RCC 7860 (cell line): ENCODE measurements at places on chromosomes 16 and 17.

DNA sequence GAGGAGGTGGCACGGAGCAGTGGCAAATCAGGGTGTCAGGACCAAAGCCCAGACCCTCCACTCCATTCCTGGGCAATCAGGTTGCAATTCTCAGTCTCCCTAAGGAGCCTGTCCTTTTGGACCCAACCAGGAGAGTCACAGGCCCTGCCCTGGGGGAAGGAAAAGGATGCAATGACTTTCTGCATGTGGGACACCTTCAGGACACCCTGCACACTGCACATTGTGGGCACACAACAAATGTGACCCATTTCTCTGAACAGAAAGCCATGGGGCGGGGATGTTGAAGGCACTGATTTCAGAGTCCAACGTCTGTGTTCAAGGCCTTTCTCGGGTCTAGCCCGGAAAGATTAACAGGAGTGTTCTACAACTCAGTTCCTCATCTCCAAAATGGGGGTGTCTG is 286.2 kb upstream of the FOXF1 start:
- DNase-seq = no peak

- peak; percentile 5 for DNase-seq
Observed at GRCh38 chr17:1143573-1143972, 36.2 kb downstream of the ABR start.

- DNase-seq = no peak
Observed at GRCh38 chr17:17845046-17845775, 8.4 kb upstream of the SREBF1 start.

GRCh38 chr17:29847527-29848400 is 82.3 kb downstream of the SSH2 start:
- peak; percentile 24 for DNase-seq
